Cardiac muscle cell (in vitro differentiated cells and primary cell): ENCODE measurements at places on chromosomes 5 and 9. TPM values are rescaled to one million over a fixed set of nuclear protein-coding genes. Genes with fewer than 3 reads are reported as not detected.

DNA sequence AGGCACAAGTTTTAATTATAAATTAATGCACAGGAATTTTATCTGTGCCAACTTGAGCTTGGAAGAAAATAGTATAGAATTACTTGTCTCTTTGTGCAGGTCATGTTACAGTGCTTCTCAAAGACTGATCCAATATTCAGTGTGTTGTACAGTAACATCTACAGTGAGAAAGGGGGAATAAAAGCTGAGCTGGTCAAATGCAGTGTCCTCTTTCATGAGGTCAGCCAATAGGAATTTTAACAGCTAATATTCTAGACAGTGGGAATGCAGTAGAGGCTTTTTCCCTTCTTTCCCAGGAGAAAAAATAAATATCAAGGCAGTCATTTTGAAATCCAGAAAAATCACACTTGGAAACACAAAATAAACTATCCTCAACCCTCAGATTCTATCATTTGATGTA lies 95.7 kb upstream of the ITGA1 start:
- no peak for DNase-seq

DNA sequence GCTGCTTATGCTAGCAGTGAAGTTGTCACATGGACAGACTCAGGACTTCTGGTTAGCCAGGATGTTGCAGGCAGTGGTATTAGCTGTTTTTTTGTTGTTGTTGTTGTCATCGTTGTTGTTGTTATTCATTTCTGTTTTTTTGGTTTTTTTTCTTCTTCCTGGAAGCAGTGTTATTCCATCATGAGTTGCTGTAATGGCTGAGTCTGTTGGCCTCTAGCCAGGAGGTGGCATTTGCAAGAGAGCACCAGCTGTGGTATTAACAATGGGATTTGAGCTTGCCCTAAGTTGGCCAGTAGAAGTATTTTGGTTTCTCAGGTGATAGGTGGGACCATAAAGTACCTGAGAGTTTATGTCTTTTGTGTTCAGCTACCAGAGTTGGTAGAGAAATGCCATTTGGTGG lies 561.1 kb downstream of the KCTD16 start:
- no peak for DNase-seq

GRCh38 chr5:58185801-58186200 lies 274.1 kb downstream of the PLK2 start:
- DNase-seq = no peak

- no peak for DNase-seq
These were observed 176.5 kb downstream of the CDK5RAP2 start for GRCh38 chr9:120403543-120403856.

PDE6A gene
- total RNA-seq = 0.21 TPM in 1 of 2 replicates, not detected in the other

DNA sequence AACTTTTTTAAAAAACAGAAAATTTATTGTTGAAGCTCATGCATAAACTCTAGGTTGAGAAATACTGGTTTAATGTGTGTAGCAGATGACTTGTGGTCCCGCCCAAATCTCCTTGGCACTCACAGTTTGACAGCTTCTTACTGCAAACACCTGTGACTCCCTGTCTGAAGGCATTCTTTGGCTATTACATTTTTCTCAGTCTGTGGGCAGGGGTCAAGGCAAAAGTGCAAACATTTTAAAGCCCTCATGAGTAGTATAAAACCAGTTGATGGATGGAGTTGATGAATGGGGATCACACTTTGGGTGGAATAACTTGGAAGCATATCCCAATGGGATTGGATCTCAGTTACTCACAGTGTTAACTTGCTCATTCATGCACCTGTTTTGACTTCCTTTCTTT lies 1007.0 kb upstream of the NUDT12 start:
- DNase-seq = no peak
